ENCODE measurements at places on chromosomes 13 and 19.

- DNase-seq = no peak
Measured at GRCh38 chr19:42409477-42409876, 17.7 kb downstream of the LIPE start.

DNA sequence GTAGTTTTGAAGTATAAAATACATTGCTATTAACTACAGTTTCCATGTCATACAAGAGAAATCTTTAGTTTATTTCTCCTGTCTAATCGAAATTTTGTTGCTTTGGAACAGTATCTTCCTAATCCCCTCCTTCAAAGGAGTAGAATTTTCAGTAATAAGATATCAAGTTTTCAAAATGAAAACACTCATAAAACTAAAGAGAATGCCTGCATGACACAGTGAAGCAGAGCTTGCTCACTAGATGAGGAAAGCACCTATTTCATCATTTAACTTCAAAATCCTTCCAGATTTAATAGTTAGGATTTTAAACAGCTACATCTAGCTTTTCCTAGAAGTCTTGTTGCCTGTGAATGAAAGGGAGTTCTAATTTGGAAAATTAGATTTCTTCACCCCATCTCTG is 80.8 kb downstream of the TNFSF11 start:
- DNase-seq = peak; percentile 13

DNA sequence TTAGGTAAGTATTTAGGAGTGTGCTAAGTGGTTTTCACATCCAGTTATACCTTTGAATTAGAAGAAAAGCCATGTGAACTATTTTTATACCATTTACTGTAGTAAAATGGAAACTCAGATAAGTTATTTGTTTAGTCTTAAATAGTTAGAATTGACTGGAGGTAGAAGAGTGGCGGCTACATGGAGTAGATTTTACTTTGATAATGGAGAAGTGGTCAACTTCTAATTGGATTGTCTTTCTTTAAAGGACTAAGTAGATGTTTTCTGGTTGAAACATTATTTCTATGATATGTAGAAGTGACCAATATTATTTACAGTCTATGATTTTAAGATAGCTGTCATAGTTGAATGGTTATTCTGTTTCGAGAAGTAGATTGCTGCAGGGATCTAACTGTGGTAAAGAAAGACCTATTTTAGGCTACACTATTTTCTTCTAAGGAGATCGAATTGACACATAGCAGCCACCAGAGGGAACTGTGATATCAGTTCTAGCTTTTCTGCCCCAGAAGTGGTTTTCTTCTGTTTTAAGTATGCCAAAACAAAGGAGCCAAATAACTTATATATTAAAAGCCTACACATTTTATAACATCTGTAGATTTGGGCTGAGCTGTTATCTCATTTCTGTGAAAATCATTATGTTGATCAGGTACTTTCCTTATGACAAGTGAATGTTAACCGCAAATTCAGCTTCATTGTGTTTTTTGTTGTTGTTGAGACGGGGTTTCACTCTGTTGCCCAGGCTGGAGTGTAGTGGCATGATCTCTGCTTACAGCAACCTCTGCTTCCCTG is 26.1 kb downstream of the ZMYM2 start:
- DNase-seq = peak; percentile 71

DNA sequence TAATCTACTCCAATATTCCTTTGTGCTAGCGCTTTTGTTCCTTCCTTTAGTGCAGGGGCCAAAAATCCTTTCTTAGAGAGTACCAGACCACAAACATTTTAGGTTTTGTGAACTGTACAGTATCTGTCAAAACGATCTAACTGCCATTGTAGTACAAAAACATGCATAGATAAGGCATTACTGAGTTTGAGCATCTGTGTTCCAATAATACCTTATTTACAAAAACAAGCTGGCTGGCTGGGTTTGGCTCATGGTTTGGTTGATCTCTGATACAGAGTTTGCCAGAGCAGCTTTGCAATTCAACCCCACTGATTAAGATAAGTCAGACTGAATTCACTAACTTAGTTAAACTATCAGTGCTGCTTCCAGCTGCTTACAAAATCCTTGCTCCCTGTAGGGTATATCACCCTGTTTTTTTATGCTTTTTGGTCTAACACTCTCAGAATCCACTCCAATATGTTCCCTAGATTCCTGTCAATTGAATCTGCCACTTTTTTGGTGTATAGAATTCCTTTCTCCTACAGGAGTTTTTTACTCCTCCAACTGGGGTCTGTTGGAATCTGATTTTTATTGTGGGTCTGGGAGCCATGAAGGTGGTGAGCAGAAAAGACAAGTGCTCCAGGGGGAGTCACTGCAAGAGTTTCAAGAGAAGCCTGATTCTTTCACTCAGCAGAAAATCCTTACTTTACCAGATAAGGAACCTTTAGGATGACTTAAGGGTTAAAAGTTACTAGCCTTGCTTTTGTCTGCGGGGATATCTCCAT is 1399.4 kb downstream of the EFNB2 start:
- peak; percentile 7 for DNase-seq

GRCh38 chr19:15197275-15197941 is 3.4 kb downstream of the NOTCH3 start:
- peak; percentile 39 for DNase-seq
